ENCODE measurements at places on chromosomes 16 and 17.

DNA sequence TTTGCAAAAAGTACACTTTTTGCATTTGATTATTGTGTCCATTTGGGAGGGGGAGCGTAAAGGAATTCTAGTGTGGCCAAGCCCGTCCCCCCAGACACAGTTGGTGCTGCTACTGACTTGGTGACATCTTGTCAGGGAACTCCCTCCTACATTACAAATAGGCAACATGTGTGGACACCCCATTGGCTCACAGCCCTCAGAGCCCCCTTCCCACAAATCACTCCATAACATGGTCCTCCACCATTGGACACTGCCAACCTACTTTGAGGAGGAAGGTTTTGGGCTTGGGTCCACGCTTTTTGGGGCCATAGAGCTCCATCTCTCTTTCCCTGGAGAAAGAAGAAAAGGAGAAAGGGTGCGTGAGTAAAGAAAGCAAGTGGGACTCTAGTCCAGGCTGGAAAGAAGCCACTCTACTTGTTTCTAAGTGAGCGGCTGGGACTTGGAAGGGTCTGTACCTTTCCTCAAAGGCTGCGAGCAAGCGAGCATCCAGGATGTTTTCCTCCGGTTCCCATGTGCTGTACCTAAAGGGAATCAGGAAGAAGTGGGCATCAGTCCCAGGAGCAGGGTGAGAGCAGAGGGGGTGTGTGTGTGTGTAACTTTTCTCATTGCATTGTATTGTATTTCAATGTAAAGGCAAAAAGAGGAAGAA, 958 bp downstream of the CBX8 start:
- DNase-seq, result no peak
- H3K4me3 ChIP-seq, result peak overlapping the region; percentile 61
- H3K36me3 ChIP-seq, result no peaks in the 10 kb centered on the region
- peaks cover 8% of the 10 kb centered on the region for H3K4me1 ChIP-seq
- peaks cover 42% of the 10 kb centered on the region for H3K27me3 ChIP-seq

- H3K36me3 ChIP-seq, result no peaks in the 10 kb centered on the region
- H3K27ac ChIP-seq, result peak overlapping the region; percentile 70
- DNase-seq, result no peak
- H3K4me3 ChIP-seq, result no peak overlapping the region
- H3K27me3 ChIP-seq, result no peaks in the 10 kb centered on the region
- H3K4me1 ChIP-seq, result peaks cover 18% of the 10 kb centered on the region
Observed at GRCh38 chr16:70702624-70703023, 16.8 kb upstream of the MTSS2 start.

DNA sequence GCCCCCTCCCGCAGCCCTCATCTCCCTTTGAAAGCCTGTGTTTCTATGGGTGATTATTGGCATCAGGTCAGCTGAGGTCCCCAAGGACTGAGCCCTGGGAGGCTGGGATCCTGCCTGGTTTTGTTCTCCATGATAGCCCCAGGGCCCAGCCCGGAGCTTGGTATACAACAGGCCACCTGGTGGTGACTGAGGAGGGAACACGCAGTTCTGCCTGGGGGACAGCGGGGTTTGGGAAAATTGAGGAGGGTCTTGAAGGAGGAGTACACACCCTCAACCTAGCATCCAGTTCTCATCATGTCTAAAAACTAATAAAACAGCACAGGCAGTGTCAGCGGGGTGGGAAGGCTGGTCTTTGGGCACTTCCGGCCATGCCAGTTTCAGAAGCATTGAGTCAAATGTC, 335.1 kb downstream of the CPPED1 start:
- DNase-seq, result no peak
- no peaks in the 10 kb centered on the region for H3K36me3 ChIP-seq
- H3K4me1 ChIP-seq, result no peaks in the 10 kb centered on the region

DNA sequence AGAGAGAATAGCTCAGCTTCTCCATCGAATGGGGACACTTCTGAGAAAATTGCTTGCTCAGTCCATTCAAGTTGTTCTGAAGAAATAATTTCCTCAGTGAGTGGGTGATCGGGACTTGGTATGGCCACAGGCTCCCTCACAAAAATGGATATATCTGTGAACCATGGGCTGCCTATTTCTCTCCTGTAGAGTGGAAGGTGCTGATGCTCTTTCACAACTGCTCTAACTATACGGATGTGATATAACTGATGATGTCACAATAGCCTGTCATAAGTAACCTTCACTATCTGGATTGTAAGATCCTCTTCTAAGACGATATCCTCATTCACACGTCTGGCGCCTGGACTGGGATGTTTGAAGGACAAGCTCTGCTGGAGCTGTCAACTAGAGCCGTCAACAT, 4.7 kb upstream of the CCL18 start:
- DNase-seq, result no peak
- no peak overlapping the region for H3K27ac ChIP-seq
- no peak overlapping the region for H3K4me3 ChIP-seq
- no peaks in the 10 kb centered on the region for H3K27me3 ChIP-seq
- H3K36me3 ChIP-seq, result no peaks in the 10 kb centered on the region
- no peaks in the 10 kb centered on the region for H3K4me1 ChIP-seq

DNA sequence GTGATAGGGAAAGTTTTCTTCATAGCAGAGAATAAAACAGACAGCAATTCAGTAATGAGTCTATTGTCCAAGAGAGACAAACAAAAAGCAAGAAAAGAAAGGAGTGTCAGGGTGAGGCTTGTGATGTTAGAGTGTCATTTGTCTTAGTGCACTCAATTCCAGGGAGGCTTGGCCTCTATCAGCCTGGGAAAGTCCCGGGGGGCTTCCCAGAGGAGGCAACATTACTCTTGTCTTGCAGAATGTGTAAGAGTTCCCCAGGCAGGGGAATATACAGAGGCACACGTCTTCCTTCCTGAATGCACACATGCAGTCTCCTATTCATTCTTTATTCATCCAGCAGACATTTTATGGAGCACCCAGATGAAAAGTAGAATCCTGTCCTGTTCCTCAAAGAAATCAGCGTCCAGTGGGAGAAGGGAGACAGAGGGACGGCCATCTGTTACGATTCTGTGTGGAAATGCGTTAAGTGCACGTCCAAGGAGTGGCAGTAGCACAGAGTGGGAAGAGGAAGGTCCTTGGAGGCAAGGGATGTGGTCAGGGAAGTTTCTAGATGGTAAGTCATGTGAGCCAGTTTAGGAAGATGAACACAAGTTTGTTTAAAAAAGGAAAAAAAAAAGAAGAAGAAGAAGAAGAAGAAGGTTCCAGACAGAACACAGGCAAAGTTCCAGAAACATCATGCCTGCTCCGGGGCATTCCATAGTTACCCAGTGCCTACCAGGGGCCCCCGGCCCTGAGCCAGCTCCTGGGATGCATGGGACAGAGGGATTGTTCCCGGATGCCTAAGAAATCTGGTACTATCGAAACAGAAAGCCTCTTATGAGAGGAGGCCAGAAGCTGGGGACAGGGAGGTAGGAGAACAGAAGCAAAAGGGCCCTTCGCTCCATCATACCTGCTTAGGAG, 21.1 kb downstream of the CACNG4 start:
- H3K36me3 ChIP-seq, result no peaks in the 10 kb centered on the region
- DNase-seq, result no peak
- H3K27ac ChIP-seq, result no peak overlapping the region
- no peaks in the 10 kb centered on the region for H3K4me1 ChIP-seq
- H3K27me3 ChIP-seq, result no peaks in the 10 kb centered on the region

DNA sequence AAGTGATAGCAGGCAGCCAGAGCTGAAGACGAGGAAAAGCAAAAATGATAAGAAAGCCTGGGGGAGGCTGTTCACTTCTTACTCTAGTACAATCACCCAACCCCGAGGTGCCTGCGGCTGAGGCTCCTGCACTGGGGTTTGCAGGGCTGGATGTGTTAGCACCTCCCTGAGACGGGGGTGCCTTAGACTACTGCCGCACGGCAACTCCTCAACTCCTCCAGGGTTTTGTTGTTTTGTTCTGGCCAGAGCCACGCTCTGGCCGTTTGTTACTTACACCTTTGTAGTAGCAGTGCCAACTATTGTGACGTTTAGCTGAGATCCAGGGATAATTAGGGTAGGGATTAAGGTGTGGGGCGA, 51.5 kb downstream of the LDHD start:
- no peaks in the 10 kb centered on the region for H3K27me3 ChIP-seq
- H3K4me3 ChIP-seq, result no peak overlapping the region
- H3K4me1 ChIP-seq, result peaks cover 7% of the 10 kb centered on the region
- DNase-seq, result no peak
- no peaks in the 10 kb centered on the region for H3K36me3 ChIP-seq

DNA sequence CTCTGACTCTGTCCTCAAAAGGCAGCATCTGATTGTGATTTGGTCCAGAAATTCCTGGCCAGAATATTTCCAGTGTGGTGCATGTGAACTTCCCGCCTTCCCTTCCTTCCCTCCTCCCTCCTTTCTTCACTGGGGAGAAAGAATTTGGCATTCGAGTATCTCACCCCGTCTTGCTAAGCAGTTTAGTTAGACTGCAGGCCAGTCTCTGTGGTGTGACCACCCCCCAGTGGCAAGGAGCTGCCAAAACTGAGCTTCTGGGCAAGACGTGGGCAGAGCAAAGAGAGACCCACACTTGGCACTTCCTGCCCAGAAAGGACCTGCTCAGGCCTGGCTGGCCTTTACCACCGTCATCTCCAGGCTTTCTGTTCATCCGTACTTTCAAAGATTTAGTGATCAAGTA, 36.4 kb downstream of the SNX20 start:
- no peak overlapping the region for H3K27ac ChIP-seq
- no peak overlapping the region for H3K4me3 ChIP-seq
- H3K4me1 ChIP-seq, result no peaks in the 10 kb centered on the region
- DNase-seq, result no peak
- H3K27me3 ChIP-seq, result no peaks in the 10 kb centered on the region
- H3K36me3 ChIP-seq, result no peaks in the 10 kb centered on the region

DNA sequence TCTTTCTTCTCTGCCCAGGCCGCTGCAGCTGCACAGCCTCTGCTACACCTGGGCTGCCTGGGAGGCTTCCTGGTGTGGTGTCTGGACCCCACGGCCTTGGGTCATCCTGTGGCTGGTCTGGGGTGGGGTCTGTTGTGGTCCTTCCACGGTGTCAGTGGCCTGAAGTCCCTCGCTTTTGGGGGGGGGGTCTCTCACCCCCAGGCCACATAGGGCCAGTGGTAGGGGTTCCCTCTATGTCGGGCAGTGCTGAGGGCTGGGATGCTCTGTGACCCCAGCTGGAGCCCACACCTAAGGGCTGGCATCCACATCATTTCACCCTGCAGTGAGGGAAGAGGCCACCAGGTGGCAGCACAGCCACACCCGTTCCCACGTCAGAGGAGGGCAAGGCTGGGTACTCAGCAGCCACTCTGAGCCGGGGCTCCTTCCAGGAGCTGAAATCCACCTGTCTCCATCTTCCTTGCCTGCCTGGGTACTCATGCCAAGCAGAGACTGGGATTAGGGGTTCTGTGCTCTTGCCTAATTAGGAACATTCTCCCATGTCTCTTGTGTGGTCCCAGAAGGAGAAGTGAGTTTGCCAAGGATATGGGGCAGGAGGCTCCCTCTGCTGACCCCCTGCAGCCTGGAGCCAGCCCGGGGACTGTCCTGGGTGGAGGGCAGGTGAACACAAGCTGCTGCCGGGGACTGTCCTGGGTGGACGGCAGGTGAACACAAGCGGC, 13.0 kb downstream of the ENGASE start:
- peaks cover 7% of the 10 kb centered on the region for H3K36me3 ChIP-seq
- no peak overlapping the region for H3K4me3 ChIP-seq
- peak; percentile 68 for DNase-seq
- H3K4me1 ChIP-seq, result no peaks in the 10 kb centered on the region
- no peak overlapping the region for H3K27ac ChIP-seq
